ENCODE measurements at places on chromosomes 4 and X. TPM values are rescaled to one million over a fixed set of nuclear protein-coding genes. Genes with fewer than 3 reads are reported as not detected.

- no peak overlapping the region for H3K27ac ChIP-seq
- no peaks in the 10 kb centered on the region for H3K36me3 ChIP-seq
- DNase-seq = no peak
- H3K4me1 ChIP-seq = no peaks in the 10 kb centered on the region
- H3K4me3 ChIP-seq = no peak overlapping the region
These were observed 5.9 kb downstream of the ENAM start for GRCh38 chr4:70634482-70634881.

GRCh38 chr4:147480891-147481576 is at the start of gene EDNRA:
Gene EDNRA (plus strand): TSS chr4:147481097. CDS start chr4:147485682, 4,585 bp downstream.
- no peaks in the 10 kb centered on the region for H3K27me3 ChIP-seq
- no peaks in the 10 kb centered on the region for H3K36me3 ChIP-seq
- peaks cover 5% of the 10 kb centered on the region for H3K4me1 ChIP-seq
- H3K4me3 ChIP-seq = peak within 1 kb of the TSS; percentile 63
- H3K27ac ChIP-seq = peak within 1 kb of the TSS; percentile 84

DNA sequence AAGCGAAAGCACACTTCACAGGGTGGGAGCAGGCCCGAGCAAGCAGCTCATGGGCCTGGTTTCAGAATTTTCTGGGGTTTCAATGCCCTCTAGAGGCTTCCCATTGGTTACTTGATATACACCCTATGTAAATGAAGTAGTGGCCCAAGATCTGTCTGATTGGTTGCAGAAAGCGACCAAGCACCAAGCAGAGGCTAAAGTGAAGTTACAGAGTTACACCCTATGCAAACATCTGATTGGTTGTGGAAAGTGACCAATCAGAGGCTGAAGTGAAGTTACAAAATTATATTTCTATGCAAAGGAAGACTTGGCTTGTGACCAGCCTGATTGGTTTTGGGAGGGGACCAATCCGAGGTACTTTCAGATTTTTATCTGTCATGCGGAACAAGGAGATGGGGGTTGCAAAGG is 8.2 kb downstream of the FHIP1A start:
- no peaks in the 10 kb centered on the region for H3K27me3 ChIP-seq
- H3K36me3 ChIP-seq = no peaks in the 10 kb centered on the region
- peaks cover 3% of the 10 kb centered on the region for H3K4me1 ChIP-seq
- H3K4me3 ChIP-seq = no peak overlapping the region
- H3K27ac ChIP-seq = no peak overlapping the region
- no peak for DNase-seq

DNA sequence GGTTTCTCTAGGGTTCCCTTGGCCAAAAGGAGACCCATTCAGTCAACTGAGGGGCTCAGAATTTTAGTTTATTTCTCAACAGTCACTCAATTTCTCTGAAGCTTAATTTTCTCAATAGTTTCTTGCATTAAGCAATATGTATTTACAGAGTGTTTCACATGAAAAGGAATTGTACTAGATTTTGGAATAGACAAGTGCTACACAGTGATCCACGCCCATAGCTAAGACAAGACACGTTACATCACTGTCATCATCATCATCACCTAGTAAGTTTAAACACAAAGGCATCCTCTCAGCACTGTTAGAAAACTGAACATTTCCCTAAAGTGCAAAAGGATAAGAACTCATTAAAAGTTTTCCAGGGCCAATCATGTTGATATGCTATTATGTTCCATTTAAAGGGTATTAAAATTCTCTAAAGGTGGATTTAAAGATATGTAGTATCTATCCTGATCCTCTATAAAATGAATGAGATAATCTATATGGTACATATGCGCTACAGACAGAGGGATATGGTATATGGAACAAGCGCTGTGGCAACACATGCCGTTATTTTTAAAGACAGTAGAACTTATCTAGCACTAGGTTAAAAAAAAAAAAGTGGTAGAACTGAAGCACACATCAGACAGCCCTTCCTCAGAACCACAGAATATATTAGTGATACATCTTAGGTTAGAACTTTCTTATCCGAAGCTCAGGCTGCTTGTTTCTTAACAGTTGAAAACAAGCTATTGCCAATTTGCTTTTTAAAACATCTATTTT is 12.1 kb downstream of the PPA2 start:
- H3K27ac ChIP-seq = no peak overlapping the region
- H3K4me1 ChIP-seq = no peaks in the 10 kb centered on the region
- no peak overlapping the region for H3K4me3 ChIP-seq
- H3K36me3 ChIP-seq = peaks cover 4% of the 10 kb centered on the region

GRCh38 chr4:24395937-24396336 is 188.4 kb downstream of the DHX15 start:
- no peaks in the 10 kb centered on the region for H3K4me1 ChIP-seq
- no peak overlapping the region for H3K27ac ChIP-seq
- DNase-seq = no peak
- no peak overlapping the region for H3K4me3 ChIP-seq

GRCh38 chr4:15482842-15483241 is 13.2 kb downstream of the CC2D2A start:
- no peak overlapping the region for H3K27ac ChIP-seq
- DNase-seq = no peak
- H3K4me3 ChIP-seq = no peak overlapping the region
- H3K4me1 ChIP-seq = peaks cover 7% of the 10 kb centered on the region
- no peaks in the 10 kb centered on the region for H3K27me3 ChIP-seq

The GUCY1B1 gene
- total RNA-seq = 8.5 TPM

The PARM1 gene
- 98.6 TPM for total RNA-seq

The CXorf58 gene
- total RNA-seq = not detected

The GPRASP1 gene
- 6.6 TPM for total RNA-seq

- H3K4me1 ChIP-seq = no peaks in the 10 kb centered on the region
- DNase-seq = no peak
- no peaks in the 10 kb centered on the region for H3K36me3 ChIP-seq
- no peak overlapping the region for H3K4me3 ChIP-seq
- H3K27me3 ChIP-seq = no peaks in the 10 kb centered on the region
These were observed 597.7 kb upstream of the TENM3 start for GRCh38 chr4:181645489-181645888.

DNA sequence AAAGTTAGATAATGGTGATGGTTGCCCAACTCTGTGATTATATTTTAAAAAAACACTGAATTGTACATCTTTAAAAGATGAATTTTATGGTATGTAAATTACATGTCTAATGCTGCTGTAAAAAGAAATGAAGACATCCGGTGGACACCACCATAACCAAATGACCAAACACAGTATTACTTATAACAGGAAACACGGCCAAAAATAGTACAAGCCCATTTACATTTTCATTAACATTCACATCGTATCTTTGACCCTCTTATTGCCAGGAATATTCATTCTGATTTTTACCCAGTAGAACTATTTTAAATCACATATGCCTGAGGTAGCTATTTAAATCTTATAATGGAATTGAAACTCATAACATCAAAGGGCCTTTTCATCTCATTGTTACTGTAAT is 143.2 kb downstream of the CFAP47 start:
- H3K27me3 ChIP-seq = no peaks in the 10 kb centered on the region
- no peak overlapping the region for H3K27ac ChIP-seq
- no peak for DNase-seq
- no peaks in the 10 kb centered on the region for H3K4me1 ChIP-seq
- no peak overlapping the region for H3K4me3 ChIP-seq

DNA sequence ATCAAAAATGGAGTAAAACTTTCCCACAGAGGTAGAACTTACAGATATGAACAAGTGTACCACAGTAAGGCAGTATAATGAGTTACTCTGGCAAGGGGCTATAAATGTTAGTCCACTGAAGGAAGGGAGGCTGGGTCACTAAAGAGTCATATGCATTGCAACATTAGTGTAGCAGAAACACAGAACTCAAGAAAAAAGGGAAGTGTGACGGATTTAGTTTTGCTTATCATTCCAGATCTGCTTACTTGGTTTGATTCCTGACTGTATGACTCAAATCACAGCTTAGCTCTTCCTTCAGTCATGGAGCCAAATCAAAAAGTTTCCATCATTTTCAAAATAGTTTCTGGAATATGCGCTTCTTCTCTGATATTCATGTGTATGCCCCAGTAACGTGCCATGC is 148.7 kb downstream of the FSTL5 start:
- H3K4me1 ChIP-seq = no peaks in the 10 kb centered on the region
- H3K27ac ChIP-seq = no peak overlapping the region
- no peak overlapping the region for H3K4me3 ChIP-seq
- no peaks in the 10 kb centered on the region for H3K36me3 ChIP-seq
- no peaks in the 10 kb centered on the region for H3K27me3 ChIP-seq

- no peaks in the 10 kb centered on the region for H3K4me1 ChIP-seq
- H3K36me3 ChIP-seq = no peaks in the 10 kb centered on the region
- no peak overlapping the region for H3K4me3 ChIP-seq
- no peak for DNase-seq
These were observed 161.0 kb upstream of the GPRIN3 start for GRCh38 chr4:89468602-89469001.

- H3K36me3 ChIP-seq = no peaks in the 10 kb centered on the region
- no peak overlapping the region for H3K4me3 ChIP-seq
- no peak for DNase-seq
- no peak overlapping the region for H3K27ac ChIP-seq
- H3K4me1 ChIP-seq = peaks cover 3% of the 10 kb centered on the region
These were observed 168.6 kb upstream of the PGRMC2 start for GRCh38 chr4:128456171-128456570.

DNA sequence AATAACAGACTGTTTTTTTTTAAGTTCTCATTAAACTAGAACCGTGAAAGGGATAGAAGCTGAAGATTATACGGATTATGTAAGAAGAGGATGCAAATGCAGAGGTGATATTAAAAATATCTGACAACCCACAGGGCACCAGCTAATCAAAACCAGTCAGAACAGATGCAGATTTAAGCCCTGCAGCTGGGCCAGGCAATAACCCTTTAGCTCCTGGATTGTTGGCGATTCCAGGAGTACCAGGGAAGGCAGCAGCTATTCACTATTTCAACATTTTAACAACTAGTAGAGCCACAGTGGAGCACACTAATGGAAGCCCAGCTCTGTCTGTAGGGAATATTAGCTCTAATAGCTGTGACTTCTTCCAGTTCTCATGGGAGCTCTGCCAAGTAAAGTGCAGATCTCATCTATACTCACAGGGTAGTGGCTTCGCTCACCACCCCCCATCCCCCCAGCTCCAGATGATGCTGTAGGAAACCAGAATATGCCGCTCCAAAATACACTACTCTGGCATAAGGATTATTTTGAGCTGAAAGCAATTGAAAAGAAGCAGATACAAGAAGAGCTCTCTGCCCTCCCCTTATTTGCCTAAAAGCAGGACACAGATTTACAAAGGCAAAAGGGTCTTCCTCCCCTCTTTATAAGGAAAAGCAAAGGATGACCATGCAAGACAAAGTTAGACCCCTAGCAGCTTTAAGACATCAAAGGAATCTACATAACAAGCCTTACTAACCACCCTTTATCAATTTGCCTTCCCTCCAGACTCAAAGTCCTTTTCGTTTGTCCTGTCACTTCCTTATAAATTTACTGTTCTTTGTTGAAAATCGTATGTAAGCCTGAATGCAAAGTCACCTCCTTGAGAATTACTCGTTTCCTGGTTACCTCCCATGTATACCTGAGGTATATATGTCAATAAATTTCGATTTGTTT is 13.7 kb downstream of the SCD5 start:
- H3K27ac ChIP-seq = no peak overlapping the region
- H3K4me1 ChIP-seq = peaks cover 3% of the 10 kb centered on the region
- DNase-seq = no peak
- H3K27me3 ChIP-seq = no peaks in the 10 kb centered on the region
- no peak overlapping the region for H3K4me3 ChIP-seq

The JADE3 gene
- 10.7 TPM for total RNA-seq

The HGFAC gene
- total RNA-seq = not detected

The CT45A1 gene
- total RNA-seq = not detected

GRCh38 chrX:133444952-133445831 is 29.9 kb upstream of the GPC4 start:
- no peaks in the 10 kb centered on the region for H3K36me3 ChIP-seq
- H3K27me3 ChIP-seq = no peaks in the 10 kb centered on the region
- H3K27ac ChIP-seq = no peak overlapping the region
- no peak for DNase-seq
- H3K4me1 ChIP-seq = no peaks in the 10 kb centered on the region

GRCh38 chr4:86744570-86744969 is 104.6 kb downstream of the SLC10A6 start:
- H3K27ac ChIP-seq = no peak overlapping the region
- no peak overlapping the region for H3K4me3 ChIP-seq
- no peaks in the 10 kb centered on the region for H3K36me3 ChIP-seq
- H3K4me1 ChIP-seq = no peaks in the 10 kb centered on the region

DNA sequence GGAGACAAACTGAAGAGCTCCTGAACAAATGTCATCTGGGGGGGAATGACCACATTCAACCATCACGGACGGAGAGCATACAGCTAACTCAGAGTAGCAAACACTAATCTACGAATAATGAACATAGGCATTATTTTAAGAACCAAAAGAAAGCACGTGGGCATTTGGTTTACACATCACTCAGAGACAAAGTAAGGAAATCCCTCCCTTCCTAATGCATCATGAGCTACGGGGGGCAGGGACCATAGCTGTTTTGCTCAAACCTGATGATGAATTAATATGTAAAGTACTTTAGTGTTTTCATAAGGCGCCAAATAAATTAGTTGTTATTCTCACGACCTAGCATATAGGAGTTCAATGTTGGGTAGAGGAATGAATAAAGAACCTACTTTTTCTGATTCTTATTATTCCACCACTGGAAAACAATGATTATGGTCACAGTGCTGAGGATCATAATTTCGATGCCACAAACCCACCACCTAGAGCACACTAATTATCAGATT is 11.7 kb upstream of the TMEM156 start:
- H3K36me3 ChIP-seq = no peaks in the 10 kb centered on the region
- peaks cover 38% of the 10 kb centered on the region for H3K4me1 ChIP-seq
- H3K27ac ChIP-seq = peak overlapping the region; percentile 97
- H3K27me3 ChIP-seq = no peaks in the 10 kb centered on the region
- peak overlapping the region; percentile 93 for H3K4me3 ChIP-seq

GRCh38 chr4:76898949-76899645 is 1.2 kb upstream of the SOWAHB start:
- H3K27ac ChIP-seq = no peak overlapping the region
- peaks cover 22% of the 10 kb centered on the region for H3K4me1 ChIP-seq
- DNase-seq = no peak
- peaks cover 22% of the 10 kb centered on the region for H3K27me3 ChIP-seq

The MAGEB2 gene
- total RNA-seq = not detected

DNA sequence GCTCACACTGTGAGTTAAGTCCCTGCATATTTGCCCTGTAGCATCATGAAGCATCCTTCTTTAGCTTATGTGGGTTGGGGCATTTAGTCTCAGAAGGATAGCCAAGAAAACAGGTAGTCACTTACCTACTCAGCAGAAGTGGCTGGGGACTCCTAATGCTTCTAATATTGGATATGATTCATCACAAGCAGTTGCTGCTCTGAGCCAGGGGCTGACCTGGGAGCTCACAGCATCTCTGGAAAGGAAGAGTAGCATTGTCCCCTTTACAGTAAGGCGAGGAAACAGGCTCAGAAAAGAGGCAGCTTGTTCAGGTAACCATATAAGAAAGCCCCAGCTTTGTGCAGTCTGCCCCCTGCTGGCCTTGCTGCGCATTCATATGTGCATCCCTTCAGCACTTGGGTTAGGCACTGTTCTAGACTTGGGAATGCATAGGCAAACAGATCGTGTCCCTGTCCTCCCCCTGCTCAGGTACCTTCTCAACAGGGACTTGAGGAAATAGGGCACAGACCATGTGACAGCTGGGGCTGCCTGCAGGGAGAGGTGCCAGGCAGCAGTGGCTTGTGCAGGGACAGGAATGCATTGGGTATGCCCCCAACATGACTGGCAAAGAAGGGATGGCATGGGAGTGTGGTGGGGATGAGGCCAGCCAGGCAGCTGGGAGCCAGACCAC is 35.7 kb upstream of the TBC1D14 start:
- peaks cover 85% of the 10 kb centered on the region for H3K36me3 ChIP-seq
- no peak overlapping the region for H3K27ac ChIP-seq
- H3K4me3 ChIP-seq = no peak overlapping the region

GRCh38 chrX:115898382-115899001 is 272.1 kb upstream of the AGTR2 start:
- no peaks in the 10 kb centered on the region for H3K4me1 ChIP-seq
- no peak for DNase-seq
- no peaks in the 10 kb centered on the region for H3K27me3 ChIP-seq
- H3K36me3 ChIP-seq = no peaks in the 10 kb centered on the region
